ENCODE measurements at places on chromosomes 5 and 9.
A peak's percentile ranks its signal among the peaks of the same experiment; 100 is the strongest.

DNA sequence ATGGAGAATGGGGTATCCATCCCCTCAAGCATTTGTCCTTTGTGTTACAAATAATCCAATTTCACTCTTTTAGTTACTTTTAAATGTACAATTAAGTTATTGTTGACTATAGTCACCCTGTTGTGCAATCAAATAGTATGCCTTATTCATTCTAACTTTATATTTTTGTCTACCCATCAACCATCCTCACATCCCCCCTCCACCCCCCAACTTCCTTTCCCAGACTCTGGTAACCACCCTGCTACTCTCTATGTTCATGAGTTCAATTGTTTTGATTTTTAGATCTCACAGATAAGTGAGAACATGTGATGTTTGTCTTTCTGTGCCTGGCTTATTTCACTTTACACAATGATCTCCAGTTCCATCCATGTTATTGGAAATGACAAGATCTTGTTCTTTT is 15.4 kb upstream of the RANBP17 start:
- no peak for DNase-seq

GRCh38 chr5:168502563-168503237 is 16.4 kb downstream of the RARS1 start:
- DNase-seq: no peak

DNA sequence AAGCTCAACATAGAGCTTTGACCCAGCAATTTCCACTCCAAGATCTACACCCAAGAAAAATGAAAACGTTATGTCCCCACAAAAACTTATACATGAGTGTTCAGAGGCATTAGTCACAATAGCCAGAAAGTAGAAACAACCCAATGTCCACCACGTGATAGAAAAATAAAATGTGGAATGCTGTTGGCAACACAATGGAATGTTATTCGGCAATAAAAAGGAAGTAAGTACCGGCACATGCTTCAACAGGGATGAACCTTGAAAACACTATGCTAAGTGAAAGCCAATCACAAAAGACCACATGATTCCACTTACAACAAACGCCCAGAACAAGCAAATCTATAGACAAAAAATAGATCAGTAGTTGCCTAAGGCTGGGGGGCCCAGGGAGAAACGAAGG is 6.0 kb downstream of the UBQLN1 start:
- no peak for DNase-seq

GRCh38 chr5:73818357-73818756 is 192.4 kb downstream of the ARHGEF28 start:
- DNase-seq: no peak

DNA sequence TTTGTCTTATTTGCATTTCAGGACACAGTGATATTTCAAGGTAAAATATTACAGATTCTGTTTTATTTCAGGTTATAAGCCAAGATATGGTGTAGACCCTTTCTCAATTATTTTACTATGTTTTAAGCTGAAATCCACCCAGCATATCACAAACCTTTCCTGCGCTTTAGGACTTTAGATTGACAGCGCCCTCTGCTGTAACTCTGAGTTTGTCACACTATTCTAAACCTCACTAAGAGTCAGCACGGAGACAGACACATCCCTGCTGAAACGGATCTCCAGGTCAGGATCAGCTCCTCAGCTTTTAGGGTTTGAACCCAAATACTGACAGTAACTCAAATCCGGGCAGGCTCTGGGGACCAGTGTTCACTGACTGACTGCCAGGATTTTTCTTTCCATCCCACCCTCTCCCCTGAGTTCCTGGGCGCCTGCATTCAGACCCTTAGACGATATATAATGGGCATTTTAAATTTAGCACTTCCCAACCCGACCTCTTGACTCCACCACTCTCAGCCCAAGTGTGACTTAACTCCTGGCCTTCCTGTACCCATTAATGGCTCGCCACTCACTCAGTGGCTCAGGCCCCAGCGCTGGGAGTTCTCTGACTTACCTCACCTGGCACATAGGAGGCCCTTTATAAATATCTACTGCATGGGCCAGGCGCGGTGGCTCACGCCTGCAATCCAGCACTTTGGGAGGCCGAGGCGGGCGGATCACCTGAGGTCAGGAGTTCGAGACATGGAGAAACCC is 33.5 kb downstream of the TLX3 start:
- DNase-seq: peak; percentile 60

GRCh38 chr5:11305245-11305644 is 544.2 kb upstream of the DAP start:
- no peak for DNase-seq

DNA sequence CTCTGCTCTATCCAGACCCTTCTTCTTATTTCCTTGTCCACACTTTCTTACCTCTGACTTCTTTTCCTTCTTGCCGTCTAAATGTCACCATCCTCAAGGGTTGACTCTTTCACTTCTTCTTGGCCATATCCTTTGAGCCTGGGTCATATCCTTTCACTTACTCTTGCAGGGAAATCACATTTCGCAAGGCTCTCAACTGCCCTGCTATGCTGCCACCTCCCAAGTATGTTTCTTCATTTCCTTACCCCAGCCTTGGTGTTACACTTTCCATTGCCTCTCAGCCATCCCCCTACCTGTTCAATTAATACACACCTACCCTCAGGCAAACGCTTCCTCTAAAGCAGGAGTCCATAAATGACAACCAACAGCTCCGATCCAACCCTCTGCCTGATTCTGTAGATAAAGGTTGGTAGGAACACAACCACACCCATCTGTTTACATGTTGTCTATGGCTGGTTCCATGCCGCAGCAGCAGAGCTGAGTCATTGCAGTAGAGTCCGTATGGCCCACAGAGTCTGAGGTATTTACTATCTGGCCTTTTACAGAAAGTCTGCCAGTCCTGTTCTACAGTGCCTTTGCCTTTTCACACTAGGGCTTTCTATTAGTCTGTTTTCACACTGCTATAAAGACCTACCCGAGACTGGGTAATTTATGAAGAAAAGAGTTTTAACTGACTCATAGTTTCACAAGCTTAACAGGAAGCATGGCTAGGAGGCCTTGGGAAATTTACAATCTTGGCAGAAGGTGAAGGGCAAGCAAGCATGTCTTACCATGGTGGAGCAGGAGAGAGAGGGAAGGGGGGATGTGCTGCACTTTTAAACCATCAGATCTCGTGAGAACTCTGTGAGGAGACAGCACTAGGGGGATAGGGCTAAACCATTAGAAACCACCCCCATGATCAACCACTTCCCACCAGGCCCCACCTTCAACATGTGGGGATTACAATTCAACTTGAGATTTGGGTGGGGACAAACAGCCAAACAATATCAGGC is 97.9 kb downstream of the SV2C start:
- no peak for DNase-seq

GRCh38 chr5:127112347-127112864 is 39.1 kb upstream of the C5orf63 start:
- no peak for DNase-seq

- no peak for DNase-seq
Measured at GRCh38 chr5:155898284-155898683, 428.7 kb upstream of the SGCD start.

DNA sequence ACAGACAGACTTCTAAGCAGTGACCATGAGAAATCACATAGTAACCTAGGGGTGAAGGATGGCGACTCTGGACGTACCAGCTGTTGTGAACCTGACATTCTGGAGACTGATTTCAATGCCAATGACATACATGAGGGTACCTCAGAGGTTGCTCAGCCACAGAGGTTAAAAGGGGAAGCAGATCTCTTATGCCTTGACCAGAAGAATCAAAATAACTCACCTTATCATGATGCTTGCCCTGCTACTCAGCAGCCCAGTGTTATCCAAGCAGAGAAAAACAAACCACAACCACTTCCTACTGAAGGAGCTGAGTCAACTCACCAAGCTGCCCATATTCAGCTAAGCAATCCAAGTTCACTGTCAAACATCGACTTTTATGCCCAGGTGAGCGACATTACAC is 38.0 kb upstream of the CCDC152 start:
- DNase-seq: no peak

GRCh38 chr9:99056886-99057664 is 47.8 kb upstream of the TGFBR1 start:
- DNase-seq: no peak

GRCh38 chr5:170541146-170541769 is 37.4 kb downstream of the KCNIP1 start:
- no peak for DNase-seq

DNA sequence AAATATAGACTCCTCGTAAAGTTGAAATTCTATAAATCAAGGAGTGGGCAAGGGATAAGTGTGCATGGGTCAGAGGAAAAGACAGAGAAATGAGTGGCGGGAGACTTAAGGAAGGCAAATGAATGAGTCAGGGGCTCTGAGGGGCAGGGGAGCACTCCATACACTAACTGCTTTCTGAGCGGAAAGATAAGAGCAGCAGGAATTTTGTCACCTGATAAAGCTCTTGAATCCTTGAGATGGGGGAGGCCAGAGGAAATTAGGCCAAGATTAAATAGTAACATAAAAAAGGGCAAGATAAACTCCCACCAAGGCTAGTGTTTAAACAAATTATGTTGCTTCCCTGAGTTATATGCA is 191.0 kb upstream of the S1PR3 start:
- DNase-seq: no peak

GRCh38 chr5:179340465-179340864 is 4.8 kb downstream of the ADAMTS2 start:
- no peak for DNase-seq

DNA sequence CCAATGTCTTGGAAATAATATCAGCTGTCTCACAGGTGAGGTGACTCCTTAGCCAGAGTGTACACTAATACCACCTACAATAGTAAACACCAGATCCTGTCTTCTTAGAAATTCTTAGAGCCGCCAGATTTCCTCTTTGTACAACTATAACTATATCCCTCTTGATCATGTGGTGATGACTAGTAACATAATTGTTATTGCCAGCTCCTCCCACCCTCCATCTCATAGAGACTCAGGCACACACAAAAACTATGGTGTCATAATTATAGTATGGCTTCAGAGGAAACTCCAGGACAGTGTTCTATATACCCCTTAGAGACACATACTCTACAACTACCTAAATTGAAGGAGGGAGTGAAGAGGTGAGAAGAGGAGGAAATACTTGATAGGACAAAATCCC is 33.1 kb downstream of the PGGT1B start:
- no peak for DNase-seq

DNA sequence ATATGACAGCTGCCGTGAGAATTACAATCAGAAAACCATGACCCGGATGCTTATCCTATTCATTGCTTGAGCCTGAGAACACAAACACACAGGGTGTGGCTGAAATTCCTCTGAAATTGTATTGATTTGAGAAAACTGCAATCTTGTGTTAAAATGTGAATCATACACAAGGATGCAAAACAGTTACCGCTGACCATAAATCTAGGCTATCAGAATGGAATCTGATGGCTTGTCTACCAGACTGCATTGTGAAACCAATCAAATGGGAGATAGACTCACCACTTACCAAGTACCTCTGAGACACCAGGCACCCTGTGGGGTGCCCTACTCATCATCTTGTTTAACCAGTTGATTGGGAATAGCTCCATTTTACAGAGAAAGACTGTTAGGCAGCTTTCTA is 188.7 kb upstream of the MSX2 start:
- no peak for DNase-seq

DNA sequence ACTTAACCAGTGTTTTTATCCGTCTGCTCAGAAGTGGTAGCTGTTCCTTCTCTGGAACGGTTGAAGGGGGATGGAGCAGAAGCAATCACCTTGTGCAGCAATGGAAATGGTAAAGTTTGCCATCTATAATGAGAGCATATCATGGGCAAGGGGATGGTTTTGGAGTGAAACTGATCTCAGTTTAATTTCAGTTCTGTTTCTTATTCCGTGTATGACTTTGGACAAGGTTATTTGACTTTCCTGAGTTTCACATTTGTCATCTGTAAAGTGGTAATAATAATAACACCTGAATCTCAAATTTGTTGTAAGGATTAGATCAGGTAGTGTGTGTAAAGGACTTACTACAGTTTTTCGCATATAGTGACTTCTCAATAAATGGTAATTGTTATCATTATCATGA is 106.1 kb downstream of the PCSK1 start:
- no peak for DNase-seq

- peak; percentile 61 for DNase-seq
Measured at GRCh38 chr9:120928483-120929228, 2.1 kb upstream of the TRAF1 start.

- DNase-seq: no peak
Measured at GRCh38 chr9:126869368-126869767, 8.9 kb downstream of the ZBTB34 start.

GRCh38 chr9:33139421-33140228 is 27.5 kb downstream of the B4GALT1 start:
- peak; percentile 52 for DNase-seq

GRCh38 chr5:16742938-16743337 is 126.1 kb upstream of the RETREG1 start:
- DNase-seq: no peak

- no peak for DNase-seq
Measured at GRCh38 chr5:159786901-159787691, 129.2 kb upstream of the ADRA1B start.

DNA sequence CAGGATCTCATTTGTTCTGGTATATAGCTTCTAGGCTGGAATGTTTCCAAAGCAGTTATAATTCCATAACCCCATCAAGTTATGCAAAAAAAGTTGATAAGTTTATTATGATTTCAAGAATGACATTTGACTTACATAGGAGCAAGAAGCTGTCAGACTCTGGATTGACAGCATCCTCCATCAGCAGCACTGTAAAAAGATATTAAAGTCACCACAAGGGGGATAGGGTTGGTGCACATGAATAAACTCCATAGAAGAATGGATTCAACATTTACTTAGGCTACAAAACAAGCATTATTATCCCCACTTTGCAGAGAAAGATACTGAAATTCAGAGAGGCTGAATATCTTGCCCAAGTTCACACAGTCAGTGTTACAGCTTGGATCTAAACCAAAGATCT is 208.9 kb upstream of the SLC30A5 start:
- peak; percentile 11 for DNase-seq

DNA sequence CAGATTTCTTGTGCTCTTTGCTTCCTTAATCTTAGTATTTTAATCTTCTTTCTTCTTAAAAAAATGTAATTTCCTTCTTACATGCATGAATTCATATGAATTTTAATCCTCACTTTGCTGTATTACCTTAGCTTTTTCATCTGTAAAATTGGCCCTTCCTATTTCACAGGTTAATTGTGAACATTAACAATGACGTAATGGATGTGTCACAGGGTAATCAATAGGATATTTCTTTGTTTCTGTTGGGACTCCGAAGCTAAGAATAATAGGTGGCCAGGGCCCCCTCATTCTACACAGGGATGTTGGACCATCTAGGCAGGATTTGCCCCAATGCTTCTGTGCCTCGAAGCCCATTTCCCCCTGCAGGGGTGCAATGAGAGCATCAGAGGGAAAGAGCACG is 187.4 kb upstream of the NFIB start:
- no peak for DNase-seq

- no peak for DNase-seq
Measured at GRCh38 chr5:177429248-177430040, 3.0 kb downstream of the GRK6 start.

Measured in Caco-2 (cell line).